ENCODE measurements at places on chromosomes 5 and 9.
A peak's percentile ranks its signal among the peaks of the same experiment; 100 is the strongest.

DNA sequence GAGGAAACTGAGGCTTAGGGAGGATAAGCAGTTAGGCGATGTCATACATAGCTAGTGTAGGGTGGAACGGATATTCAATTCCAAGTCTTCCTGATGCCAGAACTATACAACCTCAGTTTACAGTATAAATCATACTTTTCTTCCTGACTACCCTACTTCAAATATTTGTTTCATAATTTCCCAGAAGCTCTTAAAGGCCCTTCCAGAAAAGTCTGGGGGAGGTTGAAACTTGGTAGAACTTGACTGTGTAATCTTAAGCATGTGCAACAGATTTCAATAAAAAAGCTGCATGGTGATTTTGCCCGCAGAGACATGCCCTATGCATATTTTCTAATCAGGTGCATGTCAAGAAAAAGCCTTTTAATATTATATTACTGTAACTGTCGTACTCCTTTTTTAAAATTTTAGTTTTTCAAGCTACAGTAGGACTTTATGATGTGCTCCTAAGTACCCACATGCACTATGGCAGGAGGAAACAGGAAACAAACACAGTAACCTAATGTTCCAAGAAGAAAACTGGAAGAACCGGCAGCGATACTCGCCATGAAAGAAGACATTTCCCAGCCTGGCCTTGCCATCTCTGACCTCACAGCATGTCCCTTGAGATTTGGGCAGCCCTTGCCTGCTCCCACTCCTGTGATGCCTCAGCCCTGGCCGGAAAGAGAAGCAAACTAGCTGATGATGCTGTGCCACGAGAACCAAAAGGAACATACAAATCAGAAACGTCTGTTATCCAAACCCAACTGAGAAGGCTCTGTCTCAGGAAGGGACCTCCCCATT lies 266.0 kb downstream of the EFNA5 start:
- DNase-seq: no peak

GRCh38 chr9:93303258-93303771 lies 119.4 kb downstream of the WNK2 start:
- DNase-seq: no peak

DNA sequence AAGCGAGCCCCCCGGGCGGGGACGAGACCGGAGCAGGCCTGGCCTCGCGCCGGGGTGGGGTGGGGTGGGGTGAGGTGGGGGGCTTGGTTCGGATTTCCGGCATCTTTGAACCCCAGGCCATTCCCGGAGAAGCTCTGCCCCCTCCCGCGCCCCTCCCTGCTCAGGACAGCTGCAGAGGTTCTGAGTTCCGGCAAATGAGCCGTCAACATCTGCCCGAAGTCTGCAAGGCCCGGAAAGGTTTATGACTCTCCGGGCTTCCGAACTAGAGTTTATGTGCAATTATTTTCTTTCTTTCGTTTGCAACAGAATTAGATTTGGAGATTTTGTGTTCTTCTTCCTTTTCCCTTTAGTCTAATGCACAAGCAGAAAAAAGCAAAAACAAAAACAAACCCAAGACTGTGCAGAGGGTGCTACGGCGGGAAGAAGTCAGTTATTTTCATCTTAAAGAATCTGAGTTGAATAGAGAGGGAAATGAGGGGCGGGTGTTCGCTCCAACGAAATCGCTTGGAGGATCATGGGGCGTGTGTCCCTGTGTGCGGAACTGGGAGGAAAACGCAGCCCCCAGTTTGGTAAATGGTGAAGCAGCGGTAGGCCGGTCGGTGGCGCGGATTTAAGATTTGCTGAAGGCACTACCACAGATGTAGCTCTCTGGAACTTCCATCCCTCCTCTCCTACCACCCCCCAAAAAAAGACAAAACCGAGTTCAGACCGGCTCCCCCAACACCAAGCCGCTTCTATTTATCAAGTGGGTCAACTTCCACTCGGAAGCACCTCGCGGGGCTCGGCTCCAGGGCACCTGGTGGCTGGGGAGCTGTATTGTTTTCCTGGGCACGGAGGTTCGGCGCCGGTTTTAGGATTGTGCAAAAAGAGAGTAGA lies 4.8 kb downstream of the LHX2 start:
- no peak for DNase-seq

- no peak for DNase-seq
Observed at GRCh38 chr5:117863586-117864296, 1124.6 kb downstream of the DTWD2 start.

- DNase-seq: no peak
Observed at GRCh38 chr9:106419829-106420228, 443.1 kb upstream of the ZNF462 start.

- no peak for DNase-seq
Observed at GRCh38 chr9:18023332-18023731, 444.5 kb downstream of the SH3GL2 start.

DNA sequence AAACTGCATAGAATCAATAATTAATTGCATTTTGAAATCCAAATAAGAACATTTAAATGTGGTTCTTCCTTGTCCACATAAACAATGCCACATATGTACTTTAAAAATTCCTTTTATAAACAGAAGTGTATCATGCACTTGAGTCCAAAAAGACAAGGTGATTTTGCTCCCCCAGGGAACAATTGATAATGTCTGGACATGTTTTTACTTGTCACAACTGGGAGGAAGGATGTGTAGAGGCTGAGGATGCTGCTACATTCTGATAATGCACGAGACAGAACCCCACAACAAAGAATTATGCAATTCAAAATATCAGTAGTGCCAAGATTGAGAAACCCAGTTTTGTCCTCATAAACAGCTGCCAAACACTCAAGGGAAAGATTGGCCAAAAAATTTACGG lies 181.1 kb upstream of the ISL1 start:
- DNase-seq: no peak

GRCh38 chr9:123973590-123974223 lies 37.9 kb upstream of the LHX2 start:
- DNase-seq: no peak

DNA sequence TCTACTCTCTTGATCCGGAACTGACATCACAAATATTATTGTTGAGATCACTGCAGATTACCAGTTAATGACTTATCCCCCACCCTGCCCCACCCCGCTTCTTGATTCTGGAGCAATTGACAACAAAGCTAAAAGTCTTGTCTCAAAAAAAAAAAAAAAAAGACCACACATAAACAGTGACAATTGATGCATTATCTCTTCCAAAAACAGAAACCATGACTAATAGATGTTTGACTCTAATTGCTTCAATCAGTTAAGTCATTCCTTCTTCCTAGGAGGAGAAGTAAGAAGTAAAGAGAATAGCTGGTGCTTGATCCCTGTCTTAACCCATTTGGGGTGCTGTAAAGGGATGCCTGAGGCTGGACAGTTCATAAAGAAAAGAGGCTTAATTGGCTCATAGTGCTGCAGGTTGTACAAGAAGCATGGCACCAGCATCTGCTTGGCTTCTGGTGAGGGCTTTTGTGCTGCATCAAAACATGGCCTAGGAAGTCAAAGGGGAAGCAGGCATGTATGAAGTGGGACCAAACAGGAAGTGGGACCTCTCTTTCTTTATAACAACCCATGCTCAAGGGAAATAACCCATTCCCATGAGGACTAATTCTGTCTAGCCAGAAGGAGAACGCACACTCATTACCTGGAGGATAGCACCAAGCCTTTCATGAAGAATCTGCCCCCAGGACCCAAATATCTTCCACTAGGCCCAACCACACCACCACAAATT lies 158.7 kb downstream of the TMEM167A start:
- no peak for DNase-seq

- DNase-seq: no peak
Observed at GRCh38 chr5:173371400-173371799, 43.2 kb upstream of the STC2 start.

- DNase-seq: no peak
Observed at GRCh38 chr5:143066556-143067281, 296.5 kb downstream of the ARHGAP26 start.

DNA sequence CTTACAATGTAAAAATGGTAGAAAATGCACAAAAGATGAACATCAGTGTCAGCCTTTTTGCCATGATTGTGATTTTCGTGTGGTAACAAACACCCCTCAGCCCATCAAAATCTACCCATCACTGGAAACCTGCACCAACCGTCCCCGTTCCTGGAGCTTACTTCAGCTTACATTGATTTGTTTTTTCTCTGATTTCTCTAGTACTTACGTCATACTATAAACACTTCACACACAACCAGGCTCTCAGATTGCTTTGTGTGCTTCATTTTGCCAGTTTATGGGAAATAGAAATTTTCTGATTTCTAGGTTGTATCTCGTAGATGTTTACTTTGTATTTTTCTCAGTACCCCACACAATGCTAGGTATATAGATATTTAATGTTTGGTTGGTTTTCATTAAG lies 129.1 kb downstream of the RAB3C start:
- DNase-seq: no peak

DNA sequence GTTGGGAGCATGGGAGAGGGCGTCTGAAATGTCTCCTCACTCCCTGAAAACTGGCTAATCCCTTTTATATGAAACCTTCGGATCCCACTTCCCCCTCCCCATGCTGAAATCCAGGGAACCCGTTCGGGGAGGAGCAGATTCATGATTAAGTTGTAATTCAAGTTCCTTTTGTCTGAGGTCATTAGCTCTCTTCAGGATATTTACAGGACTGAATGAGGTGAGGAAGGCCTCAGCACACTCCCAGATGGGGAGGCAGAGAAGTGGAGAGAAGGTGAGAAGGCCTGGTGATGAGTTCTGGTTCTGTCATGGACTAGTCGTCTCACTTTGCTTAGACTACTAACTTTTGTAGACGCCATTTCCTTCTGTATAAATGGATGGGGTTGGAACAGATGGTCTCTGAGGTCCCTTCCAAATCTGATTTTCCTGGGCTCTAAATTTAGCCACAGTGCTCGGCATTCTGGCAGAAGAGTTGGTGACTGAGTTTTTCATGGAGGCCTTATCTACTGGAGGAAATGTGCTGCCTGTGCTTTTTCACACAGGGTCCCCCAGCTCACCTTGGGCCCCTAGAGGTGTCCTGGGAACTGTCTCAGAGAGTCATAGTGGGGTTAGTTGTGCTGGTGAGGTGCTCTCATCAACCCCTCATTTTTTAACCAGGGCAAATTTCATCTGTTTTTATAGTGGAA lies 62.3 kb downstream of the PRDM6 start:
- no peak for DNase-seq

- DNase-seq: peak; percentile 62
Observed at GRCh38 chr5:92687821-92688722, 892.9 kb downstream of the NR2F1-AS1 start.

- no peak for DNase-seq
Observed at GRCh38 chr9:77916410-77916819, 115.2 kb downstream of the GNAQ start.

GRCh38 chr5:58286741-58287140 lies 173.1 kb downstream of the PLK2 start:
- DNase-seq: no peak

DNA sequence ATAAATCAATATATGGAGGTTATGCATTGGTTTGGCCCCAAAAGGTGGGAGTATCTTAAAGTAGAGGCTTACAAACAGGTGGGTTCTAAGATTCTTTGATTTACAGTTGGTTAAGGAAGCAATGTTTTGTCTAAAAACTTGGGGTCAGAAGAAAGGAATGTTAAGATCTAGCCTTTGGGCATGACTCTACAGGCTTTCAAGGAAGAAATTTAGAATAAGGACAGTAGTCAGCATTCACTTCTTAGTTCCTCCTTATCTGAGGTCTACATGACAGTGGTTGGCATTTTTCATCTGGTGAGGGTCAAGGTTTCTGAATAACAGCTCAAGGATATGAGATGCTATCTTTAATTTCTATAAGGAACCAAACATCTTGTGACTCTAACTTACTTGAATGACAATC lies 122.8 kb downstream of the CAMK4 start:
- DNase-seq: no peak

- DNase-seq: no peak
Observed at GRCh38 chr5:81189875-81190498, 43.1 kb upstream of the CKMT2 start.

DNA sequence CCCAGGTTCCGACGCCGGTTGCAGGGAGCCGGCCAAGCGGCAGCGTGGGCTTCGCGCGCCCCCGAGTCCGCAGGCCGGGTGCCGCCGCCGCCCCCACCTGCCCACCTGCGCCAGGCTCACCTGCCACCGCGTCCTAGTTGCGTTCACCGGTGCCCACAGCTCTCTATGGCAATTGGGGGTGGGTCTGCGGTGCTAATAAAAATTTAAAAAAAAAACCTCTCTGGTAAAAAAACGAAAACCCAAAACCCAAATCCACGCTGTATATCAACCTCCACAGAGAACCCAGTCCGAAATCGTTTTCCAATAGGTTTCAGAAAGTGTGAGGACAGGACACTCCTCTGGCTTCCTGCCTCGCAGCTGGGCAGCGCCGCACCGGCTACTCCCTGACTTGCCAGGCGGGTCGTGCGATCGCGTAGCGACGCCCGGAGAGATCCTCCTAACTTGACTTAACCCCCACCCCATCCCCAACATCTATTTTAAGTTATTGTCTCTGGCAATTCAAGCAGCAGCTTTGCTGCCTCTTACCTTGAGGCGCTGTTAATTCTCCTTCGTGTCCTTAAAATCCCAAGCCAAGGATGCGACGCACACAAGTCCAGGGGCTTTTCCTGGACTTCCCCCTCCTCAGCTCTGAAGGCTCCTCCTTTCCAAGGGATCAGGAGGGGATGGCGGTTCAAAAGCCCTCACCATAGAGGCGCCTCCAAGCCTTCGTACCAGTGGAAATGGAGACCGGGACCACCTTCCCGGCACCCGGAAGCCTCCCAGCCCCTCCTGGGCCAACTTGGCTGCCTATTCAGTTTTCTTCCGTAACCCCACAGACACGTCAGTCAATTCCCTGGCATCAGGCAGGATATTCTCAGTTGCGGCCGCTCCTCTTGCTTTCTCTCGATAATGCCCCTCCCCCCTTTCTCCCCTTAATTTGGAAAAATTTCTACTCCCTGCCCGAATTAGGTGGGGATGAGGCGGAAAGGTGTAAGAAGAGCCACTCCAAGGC lies 1639.4 kb upstream of the C9orf72 start:
- peak; percentile 24 for DNase-seq

- no peak for DNase-seq
Observed at GRCh38 chr5:134125039-134126015, 10.8 kb downstream of the TCF7 start.

DNA sequence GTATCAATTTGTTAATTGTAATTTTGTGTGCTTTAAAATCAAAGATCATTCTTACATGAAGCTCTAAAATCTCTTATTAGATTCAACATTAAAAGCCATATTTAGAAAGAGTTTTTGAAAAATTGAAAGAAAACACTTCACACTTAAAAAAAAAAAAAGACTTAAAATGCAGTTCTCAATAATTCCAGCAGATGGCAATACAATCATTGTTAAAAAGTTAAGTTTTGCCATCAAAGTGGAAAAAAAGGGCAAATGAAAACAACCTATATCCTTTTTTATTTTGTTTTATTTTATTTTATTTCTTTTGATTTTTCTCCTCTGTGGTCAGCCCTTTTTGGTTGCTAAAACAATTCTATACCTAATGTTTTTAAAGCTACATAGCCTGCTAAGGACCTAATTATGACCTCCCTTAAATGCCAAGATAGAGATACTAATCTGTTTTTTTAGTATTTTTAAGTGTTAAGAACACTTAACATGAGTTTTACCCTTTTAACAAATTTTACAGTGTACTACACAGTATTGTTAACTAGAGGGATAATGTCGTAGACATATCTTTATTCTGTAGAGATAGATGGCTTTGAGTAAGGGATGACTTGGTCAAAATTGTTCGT lies 154.2 kb upstream of the DAB2 start:
- peak; percentile 33 for DNase-seq
